Lung (tissue), 17 donors: ENCODE measurements at places on chromosomes 6 and 20. TPM values are rescaled to one million over a fixed set of nuclear protein-coding genes. Genes with fewer than 3 reads are reported as not detected.
A peak's percentile ranks its signal among the peaks of the same experiment; 100 is the strongest.

Gene SLC35D3
- total RNA-seq: 0.54 TPM

Gene RAD21L1
- not detected for total RNA-seq

Gene BMP2
- total RNA-seq: 28.8 TPM

Gene LHFPL5
- not detected for total RNA-seq

Gene TNF
- total RNA-seq: 0.23 TPM

Gene HAO1
- not detected for total RNA-seq

Gene SLA2
- total RNA-seq: 1.6 TPM

Gene HLA-DOA
- 26.4 TPM for total RNA-seq

Gene CLVS2
- not detected for total RNA-seq

DNA sequence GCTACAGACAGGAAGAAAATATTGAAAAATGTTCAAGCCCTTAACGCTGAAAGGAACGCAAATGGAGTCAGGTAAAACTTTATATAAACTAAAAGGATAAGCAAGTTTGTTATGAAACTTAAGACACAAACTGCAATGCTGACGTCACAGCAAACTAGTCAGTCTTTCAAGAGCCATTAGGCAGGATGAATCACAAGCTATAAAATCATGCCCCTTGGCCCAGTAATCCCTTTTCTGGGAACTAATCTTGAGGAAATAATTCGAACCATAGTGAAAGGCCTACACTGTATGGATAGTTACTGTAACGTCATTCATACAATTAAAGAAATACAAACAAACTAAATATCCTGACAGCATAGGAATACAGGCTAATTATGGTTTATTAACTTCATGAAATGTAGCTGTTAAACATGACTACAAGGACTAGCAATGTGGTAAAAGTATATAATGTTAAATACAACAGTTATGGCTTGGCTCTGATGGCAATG, 42.7 kb upstream of the HINT3 start:
- no peaks in the 10 kb centered on the region for H3K4me1 ChIP-seq
- H3K27me3 ChIP-seq: no peaks in the 10 kb centered on the region
- H3K27ac ChIP-seq: no peak overlapping the region

DNA sequence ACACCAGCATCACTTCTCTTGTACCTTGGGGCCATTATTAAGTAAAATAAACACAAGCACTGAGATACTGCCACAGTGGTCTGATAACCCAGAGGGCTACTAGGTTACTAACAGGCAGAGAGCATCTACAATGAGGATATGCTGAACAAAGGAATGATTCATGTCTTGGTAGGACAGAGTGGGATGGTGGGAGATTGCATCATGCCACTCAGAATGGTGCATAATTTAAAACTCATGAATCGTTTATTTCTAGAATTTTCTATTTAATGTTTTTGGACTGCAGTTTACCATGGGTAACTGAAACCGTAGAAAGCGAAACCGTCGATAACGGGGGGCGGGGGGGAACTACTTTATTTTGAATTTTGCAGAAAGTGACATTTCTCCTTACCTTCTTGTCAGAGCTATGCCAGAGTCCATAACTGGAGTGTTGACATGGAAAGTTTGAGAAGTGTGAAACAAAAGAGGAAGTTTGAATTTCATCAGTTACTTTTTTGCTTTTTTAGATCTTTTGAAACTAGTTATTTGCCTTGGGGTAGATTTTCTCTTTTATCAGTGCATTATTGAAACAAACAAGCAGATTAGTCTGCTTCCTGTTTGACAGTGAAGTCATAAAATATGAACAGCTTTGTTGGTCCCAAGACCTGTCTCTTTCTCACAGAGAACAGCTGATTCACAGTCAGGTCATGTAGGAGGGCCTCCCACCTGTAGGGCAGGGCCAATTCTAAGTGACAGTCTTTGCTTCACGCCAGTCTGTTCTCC, 124.9 kb downstream of the KLHL32 start:
- no peak overlapping the region for H3K4me3 ChIP-seq
- no peaks in the 10 kb centered on the region for H3K36me3 ChIP-seq
- no peak for DNase-seq
- no peak overlapping the region for H3K27ac ChIP-seq
- no peaks in the 10 kb centered on the region for H3K27me3 ChIP-seq

DNA sequence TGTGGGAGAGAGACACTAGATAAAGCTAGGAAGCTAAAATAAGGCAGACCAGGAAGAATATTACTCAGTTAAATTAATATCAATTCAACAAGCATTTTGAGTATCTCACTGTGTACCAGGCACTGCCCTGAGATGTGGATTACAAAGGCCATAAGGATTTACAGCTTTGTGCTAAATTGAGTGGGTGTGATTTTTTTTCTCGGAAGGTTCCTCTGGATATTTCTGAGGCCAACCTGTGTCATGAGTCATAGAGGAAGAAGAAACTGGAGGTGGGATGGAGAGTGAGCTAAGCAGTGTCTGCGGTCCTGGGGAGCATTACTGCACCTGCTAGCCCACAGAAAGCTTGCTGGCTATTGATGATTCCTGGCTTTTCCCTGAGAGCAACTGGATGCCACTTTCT, 135.2 kb downstream of the RFPL4B start:
- DNase-seq: no peak
- no peaks in the 10 kb centered on the region for H3K27me3 ChIP-seq
- H3K27ac ChIP-seq: no peak overlapping the region
- H3K4me1 ChIP-seq: no peaks in the 10 kb centered on the region
- H3K4me3 ChIP-seq: no peak overlapping the region

GRCh38 chr6:143052282-143052681, 8.4 kb upstream of the AIG1 start:
- no peak for DNase-seq
- peaks cover 10% of the 10 kb centered on the region for H3K4me1 ChIP-seq
- H3K4me3 ChIP-seq: no peak overlapping the region
- H3K36me3 ChIP-seq: no peaks in the 10 kb centered on the region

DNA sequence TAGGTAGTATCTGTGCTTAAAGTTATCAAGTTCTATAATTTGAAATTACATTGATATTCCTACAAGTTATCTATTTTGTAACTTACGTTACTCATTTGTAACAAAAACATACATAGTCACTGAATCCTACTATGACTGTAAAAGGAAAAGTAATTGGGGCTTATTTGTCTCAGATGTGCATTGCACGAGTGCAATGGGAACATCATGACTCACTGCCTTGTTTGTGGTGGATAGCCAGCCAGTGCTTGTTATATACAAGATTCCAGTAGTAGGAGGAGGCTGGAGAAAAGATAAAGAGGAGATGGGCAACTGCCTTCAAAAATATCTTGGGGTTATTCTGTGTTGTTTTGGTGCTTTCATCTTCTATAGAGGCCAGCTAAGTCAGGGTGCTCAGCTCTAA, 164.1 kb downstream of the RNF144B start:
- no peak overlapping the region for H3K27ac ChIP-seq
- DNase-seq: no peak
- H3K36me3 ChIP-seq: no peaks in the 10 kb centered on the region
- H3K4me1 ChIP-seq: no peaks in the 10 kb centered on the region
- H3K27me3 ChIP-seq: no peaks in the 10 kb centered on the region

- no peak for DNase-seq
- no peak overlapping the region for H3K27ac ChIP-seq
- peaks cover 6% of the 10 kb centered on the region for H3K4me1 ChIP-seq
- no peak overlapping the region for H3K4me3 ChIP-seq
- H3K27me3 ChIP-seq: no peaks in the 10 kb centered on the region
Measured at GRCh38 chr6:16936893-16937292, 165.0 kb upstream of the STMND1 start.

DNA sequence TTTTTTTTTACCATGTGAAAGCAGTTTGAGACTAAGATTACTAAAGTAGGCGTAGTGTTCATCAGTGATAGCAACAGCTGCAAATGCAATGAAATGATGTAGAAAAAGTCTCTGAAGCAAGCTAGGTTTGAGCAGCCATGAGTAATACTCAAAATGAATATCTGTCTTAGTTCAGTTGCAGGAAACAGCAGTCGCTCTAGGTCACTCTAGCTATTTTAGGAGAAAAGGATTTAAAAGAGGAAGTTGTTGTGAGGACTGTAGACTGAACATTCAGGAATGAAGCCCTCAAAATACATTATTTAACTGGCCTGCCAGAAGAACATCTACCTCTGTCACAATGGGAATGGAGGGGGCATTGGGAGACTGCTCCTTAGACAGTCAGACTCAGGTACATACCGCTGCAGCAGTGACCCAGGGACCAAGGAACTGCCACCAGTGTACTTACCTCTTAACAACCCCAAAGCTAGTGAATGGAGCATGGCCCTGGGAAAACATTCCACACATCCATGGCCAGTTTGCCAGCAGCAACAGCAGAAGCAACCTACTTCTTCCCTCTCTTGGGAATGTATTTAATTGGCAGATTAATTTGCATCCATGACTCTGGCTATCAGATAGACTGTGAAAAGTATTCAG, 243.0 kb upstream of the KHDRBS2 start:
- no peaks in the 10 kb centered on the region for H3K27me3 ChIP-seq
- no peak overlapping the region for H3K4me3 ChIP-seq
- no peaks in the 10 kb centered on the region for H3K4me1 ChIP-seq
- no peak for DNase-seq
- no peaks in the 10 kb centered on the region for H3K36me3 ChIP-seq

DNA sequence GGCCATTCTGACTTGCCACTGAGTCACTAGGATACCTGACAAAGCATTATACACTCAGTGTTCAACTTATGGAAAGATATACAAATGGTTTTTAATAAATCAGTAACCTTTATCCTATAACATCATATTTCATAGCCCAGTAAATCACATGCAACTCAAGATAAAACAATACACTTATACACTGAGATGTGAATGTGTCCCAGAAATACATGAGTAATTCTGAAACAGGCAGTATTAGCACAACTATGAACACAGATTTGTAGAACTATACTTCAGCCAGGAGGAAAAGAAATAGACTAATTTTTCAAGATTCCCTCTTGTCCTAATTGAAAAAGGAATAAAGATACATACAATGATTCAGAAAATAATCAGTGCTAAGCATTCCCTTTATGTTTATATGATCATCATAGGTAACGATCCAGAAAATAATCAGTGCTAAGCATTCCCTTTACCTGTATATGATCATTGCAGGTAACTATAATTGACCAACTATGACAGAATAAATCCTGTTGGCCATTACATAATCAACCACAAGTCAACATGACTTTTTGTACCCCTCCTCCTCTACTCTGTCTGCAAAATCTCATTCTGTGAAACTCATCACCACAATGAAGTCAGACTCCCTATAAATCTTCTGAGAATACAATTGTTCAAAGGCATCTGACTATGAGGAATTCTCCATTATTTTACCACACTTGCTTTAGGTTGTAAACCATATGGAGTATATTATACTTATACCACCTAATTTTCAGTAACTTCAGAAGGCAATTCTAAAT, 30.3 kb downstream of the HACE1 start:
- H3K4me1 ChIP-seq: no peaks in the 10 kb centered on the region
- peaks cover 18% of the 10 kb centered on the region for H3K36me3 ChIP-seq
- no peaks in the 10 kb centered on the region for H3K27me3 ChIP-seq
- H3K27ac ChIP-seq: no peak overlapping the region
- no peak overlapping the region for H3K4me3 ChIP-seq

DNA sequence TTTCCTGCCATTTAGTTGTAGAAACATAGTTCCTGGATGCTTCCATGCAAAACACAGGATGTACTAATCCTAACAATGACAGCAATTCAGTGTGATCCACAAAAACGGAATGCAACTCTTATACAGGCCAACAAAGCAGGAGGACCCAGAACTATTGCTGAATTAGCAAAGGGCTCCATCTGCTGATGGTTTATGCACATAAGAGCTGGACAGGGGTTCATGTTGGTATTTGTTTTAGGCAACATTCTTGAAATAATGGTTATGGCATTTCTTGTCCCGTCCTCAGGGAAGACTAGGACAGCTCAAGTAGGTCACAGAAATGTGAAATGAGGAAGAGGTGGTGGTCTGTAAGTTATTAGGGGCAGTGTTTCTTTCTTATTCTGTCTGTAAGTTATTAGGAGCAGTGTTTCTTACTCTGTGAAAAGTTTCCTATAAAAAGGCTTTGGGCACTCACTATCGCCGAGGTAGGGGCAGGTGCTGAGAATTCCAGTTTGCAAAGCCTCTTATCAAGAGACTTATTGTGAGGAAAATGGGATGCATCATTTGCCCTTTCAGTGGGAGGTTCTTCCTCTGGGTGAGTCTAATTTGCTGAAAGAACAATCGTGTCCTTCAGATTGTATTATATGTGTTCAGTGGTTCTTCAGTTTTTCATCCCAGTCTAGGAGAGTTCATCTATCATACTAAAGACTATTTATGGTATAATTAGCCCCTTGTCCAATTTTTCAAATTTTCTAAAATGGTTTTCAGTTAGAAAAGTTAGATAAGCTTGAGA, 171.1 kb downstream of the MCHR2 start:
- DNase-seq: peak; percentile 64
- no peaks in the 10 kb centered on the region for H3K36me3 ChIP-seq
- no peaks in the 10 kb centered on the region for H3K27me3 ChIP-seq
- no peak overlapping the region for H3K27ac ChIP-seq
- no peaks in the 10 kb centered on the region for H3K4me1 ChIP-seq
- H3K4me3 ChIP-seq: no peak overlapping the region

DNA sequence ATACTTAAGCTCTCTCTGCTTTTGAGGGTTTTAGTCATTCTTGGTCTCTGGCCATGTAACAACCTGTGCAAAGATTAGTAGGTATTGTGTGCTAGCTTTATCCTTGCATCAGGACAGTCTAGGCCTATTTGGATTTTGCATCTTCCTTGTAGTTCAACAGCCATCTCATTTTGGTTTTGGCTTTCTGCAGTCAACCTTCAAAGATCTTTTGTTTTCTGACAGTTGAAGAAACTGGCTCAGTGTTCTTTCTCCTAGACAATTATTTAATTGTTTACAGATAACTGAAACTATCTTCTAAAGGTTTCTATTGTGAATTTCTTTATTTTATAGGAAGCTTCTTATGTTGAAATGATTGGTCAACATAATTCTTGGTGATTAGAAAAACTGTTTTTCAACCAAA, 307.5 kb downstream of the CDKAL1 start:
- H3K4me3 ChIP-seq: no peak overlapping the region
- H3K27ac ChIP-seq: no peak overlapping the region
- H3K4me1 ChIP-seq: no peaks in the 10 kb centered on the region

DNA sequence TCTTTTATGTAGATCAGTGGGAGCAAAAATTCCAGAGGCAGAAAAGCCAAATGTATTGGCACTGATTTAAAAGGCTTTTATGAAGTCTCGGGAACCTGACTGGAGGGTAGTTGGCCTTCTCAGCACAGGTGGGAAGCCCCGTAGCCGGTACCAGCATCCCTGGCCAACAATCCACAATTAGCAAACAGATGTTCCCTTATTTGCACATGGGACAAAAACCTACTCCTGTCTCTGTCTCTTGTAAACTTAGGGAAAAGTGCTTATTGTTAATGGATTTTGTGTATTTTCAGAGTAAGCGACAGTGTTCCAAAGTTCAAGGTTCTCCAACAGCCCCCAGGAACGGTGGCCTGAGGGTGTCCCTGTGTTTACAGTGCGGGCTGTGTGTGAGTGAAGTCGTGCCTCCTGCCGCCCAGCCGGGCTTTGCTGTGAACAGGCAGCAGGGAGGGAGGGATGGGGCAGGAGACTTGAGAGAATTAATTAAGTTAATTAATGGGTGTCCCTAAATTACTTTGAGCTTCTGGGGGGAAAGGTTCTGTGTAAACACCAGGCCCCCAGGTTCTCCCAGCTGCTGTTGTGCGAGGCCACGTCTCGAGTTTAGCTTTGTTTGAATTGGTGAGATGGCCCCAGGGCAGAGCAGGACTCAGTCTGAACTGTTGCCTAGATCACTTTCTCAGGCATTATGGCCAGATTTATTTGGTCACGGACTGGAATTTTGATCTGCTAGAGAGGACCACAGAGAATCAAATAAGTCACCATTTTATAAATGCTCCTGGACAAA, 3.9 kb downstream of the SYNJ2 start:
- H3K4me3 ChIP-seq: no peak overlapping the region
- H3K36me3 ChIP-seq: no peaks in the 10 kb centered on the region
- no peak overlapping the region for H3K27ac ChIP-seq
- H3K27me3 ChIP-seq: no peaks in the 10 kb centered on the region
- peaks cover 11% of the 10 kb centered on the region for H3K4me1 ChIP-seq

GRCh38 chr20:16283307-16283706, 289.9 kb downstream of the KIF16B start:
- no peaks in the 10 kb centered on the region for H3K36me3 ChIP-seq
- H3K4me3 ChIP-seq: no peak overlapping the region
- H3K27ac ChIP-seq: no peak overlapping the region
- H3K4me1 ChIP-seq: no peaks in the 10 kb centered on the region
